ENCODE measurements at places on chromosomes 11 and 22.

DNA sequence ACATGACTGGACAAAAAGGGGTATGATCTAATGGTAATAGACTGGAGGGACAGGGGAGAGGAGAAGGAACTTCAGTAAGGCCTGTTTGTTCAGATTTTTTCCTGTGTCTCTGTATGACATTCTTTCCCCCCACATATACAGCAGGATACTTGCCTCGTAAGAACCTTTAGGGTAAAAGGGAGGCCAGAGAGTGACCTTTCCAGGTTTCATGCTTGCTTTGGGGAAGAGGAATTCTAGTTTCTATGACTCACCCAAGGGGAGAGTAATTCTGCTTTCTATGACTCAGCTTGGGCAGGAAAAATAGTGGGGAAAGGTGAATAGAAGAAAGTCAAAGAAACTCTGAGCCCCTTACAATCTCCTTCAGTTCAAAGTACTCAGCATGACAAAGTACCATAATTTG is 457.0 kb downstream of the DLG2 start:
- H3K36me3 ChIP-seq, result no peaks in the 10 kb centered on the region
- H3K27ac ChIP-seq, result no peak overlapping the region
- H3K4me1 ChIP-seq, result no peaks in the 10 kb centered on the region
- no peak overlapping the region for H3K4me3 ChIP-seq
- no peaks in the 10 kb centered on the region for H3K27me3 ChIP-seq

- no peak for DNase-seq
- H3K27ac ChIP-seq, result no peak overlapping the region
- no peaks in the 10 kb centered on the region for H3K27me3 ChIP-seq
- no peak overlapping the region for H3K4me3 ChIP-seq
- H3K4me1 ChIP-seq, result no peaks in the 10 kb centered on the region
- no peaks in the 10 kb centered on the region for H3K36me3 ChIP-seq
Observed at GRCh38 chr11:13105237-13105844, 96.2 kb downstream of the RASSF10 start.

DNA sequence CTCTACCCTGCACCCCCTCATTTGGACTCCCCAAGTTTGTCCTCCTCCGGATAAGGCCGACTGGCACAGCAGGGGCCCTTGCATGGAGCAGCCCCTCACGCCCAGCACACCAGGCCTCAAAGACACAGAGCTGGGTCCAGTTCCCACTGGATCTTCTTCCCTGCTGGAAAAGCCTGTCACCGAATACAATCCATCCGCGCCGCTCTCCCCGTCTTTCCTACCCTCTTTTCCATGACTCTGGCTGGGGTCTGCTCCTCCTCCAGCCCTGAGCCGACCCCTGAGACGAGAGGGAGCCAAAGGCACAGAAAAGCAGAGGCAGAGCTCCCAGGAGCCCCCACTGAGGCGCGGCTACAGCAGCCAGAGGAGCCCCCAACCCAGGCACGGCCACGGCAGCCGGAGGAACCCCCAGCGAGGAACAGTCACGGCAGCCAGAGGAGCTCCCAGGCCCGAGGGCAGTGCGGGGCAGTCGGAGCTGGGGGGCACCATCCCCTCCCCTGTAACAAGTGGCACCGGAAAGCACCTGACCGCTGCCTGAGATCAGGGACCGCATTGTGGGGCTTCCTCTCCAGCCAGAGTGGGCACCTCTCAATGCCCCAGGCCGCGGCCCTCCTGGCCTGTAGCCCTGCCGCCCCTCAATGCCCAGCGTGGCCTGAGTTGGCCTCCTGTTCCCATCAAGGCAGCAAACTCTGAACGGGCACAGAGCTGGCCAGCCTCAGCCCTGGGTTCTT is 12.0 kb downstream of the ALG12 start:
- no peaks in the 10 kb centered on the region for H3K27me3 ChIP-seq
- H3K4me1 ChIP-seq, result no peaks in the 10 kb centered on the region
- H3K36me3 ChIP-seq, result peaks cover 34% of the 10 kb centered on the region
- H3K4me3 ChIP-seq, result no peak overlapping the region

- H3K4me3 ChIP-seq, result no peak overlapping the region
- DNase-seq, result no peak
- H3K4me1 ChIP-seq, result no peaks in the 10 kb centered on the region
- H3K36me3 ChIP-seq, result no peaks in the 10 kb centered on the region
- H3K27me3 ChIP-seq, result no peaks in the 10 kb centered on the region
Observed at GRCh38 chr11:47136327-47136726, 40.4 kb downstream of the ARFGAP2 start.

DNA sequence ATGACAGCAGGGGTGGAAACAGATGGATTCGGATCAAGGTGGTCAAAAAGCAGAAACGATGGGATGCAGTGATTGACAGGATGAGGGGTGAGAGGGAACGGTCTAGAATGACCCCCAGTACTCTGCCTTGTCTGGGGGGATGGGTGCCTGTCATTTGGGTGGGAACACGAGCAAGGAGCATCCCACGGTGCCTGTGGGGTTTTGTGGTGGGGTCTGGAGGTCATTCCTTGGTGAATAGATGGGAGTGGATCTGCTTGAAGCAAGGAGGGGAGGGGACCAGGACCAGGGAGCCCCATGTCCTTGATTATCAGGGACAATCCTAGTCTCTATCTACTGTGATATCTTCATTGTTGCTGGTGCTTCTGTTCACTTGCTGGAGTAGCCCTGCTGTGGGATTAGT is 8.1 kb upstream of the CERK start:
- H3K27ac ChIP-seq, result no peak overlapping the region
- H3K4me1 ChIP-seq, result peaks cover 35% of the 10 kb centered on the region
- no peaks in the 10 kb centered on the region for H3K27me3 ChIP-seq
- no peaks in the 10 kb centered on the region for H3K36me3 ChIP-seq
- no peak overlapping the region for H3K4me3 ChIP-seq

DNA sequence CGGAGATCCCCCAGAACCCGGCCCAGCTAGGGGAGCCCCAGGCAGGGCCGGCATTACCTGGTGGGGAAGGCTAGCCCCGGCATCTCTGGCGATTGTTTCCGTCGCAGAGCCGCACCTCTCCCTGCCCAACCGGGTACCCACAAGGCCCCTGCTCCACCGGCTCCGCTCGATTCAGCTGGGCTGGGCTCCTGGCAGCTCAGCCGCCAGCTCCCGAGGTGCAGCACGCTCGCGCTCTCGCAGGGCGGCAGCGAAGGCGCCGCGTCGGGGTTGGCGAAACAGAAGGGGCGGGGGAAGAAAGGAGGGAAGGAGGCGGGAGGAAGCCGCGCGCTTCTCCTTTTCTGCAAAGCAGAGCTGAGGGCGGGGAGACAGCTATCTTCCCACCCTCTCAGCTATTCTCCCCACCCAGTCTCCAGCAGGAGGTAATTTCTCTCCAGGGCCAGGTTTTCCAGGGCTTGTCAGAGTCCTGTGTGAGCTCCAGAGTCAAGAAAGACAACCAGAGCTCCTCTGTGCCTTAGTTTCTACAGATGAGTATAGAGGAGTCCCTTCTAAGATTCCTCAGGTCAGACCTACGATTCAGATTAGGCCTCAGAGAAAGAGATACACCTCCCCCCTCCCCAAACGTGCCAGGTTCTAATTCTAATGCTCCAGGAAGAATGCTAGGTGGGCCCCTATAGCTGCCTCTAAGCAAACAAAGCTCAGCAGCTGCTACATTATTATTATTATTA is 62.0 kb downstream of the PAK1 start:
- no peaks in the 10 kb centered on the region for H3K36me3 ChIP-seq
- peaks cover 19% of the 10 kb centered on the region for H3K4me1 ChIP-seq
- peak overlapping the region; percentile 48 for H3K27ac ChIP-seq
- peak; percentile 73 for DNase-seq
- no peaks in the 10 kb centered on the region for H3K27me3 ChIP-seq
- peak overlapping the region; percentile 30 for H3K4me3 ChIP-seq

GRCh38 chr22:38570779-38571364 is 889 bp upstream of the DMC1 start:
- DNase-seq, result peak; percentile 33
- no peaks in the 10 kb centered on the region for H3K27me3 ChIP-seq
- H3K27ac ChIP-seq, result peak overlapping the region; percentile 76
- peaks cover 17% of the 10 kb centered on the region for H3K4me1 ChIP-seq

- H3K4me3 ChIP-seq, result peak overlapping the region; percentile 46
- no peaks in the 10 kb centered on the region for H3K36me3 ChIP-seq
- peaks cover 20% of the 10 kb centered on the region for H3K4me1 ChIP-seq
- H3K27me3 ChIP-seq, result peaks cover 23% of the 10 kb centered on the region
- H3K27ac ChIP-seq, result no peak overlapping the region
Observed at GRCh38 chr11:10931761-10932670, 74.2 kb upstream of the ZBED5 start.

DNA sequence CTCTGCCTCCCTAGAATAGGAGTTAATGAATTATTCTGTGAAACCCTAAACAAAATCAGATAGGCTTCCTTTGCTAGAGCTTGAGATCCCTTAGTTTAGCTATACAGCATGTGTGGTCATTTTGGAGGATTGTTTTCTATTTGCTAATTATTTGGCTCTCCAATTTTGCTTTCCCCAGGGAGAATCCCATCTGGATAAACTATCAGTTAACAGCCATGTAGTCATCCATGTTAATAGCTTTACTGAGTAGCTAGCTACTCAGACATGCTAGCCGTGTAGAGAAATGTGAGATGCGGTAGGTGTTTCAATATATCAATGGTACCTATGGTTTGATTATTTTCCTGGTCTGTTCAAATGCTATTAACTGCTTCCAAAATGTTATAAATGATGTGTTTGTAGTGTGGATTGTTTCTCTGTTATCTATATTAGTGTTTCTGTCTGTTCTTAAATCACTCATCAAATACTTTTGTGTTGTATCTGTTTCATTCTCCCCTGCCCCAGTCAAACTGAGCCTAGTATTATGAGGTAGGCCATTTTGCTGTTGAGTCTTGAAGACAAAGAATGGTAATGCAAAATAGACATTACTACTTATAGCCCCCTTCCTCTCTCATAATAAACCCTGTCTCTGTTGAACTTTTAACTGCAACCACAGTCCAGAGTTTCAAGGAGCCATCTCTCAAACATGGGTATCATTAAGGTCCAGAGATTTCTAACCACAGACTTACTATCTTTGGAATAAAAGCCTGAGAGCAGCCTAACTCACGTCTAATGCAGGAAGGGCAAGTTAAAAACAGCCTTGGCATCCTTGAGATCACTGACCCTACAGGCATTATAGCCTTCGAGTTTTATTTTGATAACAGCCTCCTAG is 56.1 kb upstream of the GRAMD1B start:
- no peaks in the 10 kb centered on the region for H3K4me1 ChIP-seq
- no peak for DNase-seq
- no peak overlapping the region for H3K4me3 ChIP-seq
- H3K27ac ChIP-seq, result no peak overlapping the region
- H3K36me3 ChIP-seq, result no peaks in the 10 kb centered on the region

GRCh38 chr22:23749841-23750301 is 1.0 kb downstream of the ZNF70 start:
- H3K36me3 ChIP-seq, result no peaks in the 10 kb centered on the region
- H3K4me3 ChIP-seq, result no peak overlapping the region
- peaks cover 13% of the 10 kb centered on the region for H3K4me1 ChIP-seq
- DNase-seq, result no peak

DNA sequence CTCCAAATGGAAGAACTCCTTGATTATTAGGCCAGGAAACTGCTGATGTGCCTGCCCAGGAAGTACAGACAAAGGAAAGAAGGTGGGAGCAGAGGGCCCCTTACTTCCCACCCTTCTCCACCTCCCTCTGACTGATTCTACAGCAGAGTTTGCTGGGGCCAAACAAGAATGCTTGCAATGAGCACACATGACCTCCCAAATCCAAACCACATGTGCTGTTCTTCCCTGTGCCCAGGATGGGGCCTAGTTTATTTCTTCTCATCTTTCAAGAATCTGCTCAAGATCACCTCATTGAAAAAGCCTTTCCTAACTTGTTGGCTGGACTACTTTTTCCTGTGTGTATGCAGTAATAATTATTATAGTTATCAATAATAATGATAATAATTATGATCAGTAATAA is 286.1 kb downstream of the RAB38 start:
- H3K27ac ChIP-seq, result no peak overlapping the region
- no peaks in the 10 kb centered on the region for H3K27me3 ChIP-seq
- no peaks in the 10 kb centered on the region for H3K36me3 ChIP-seq
- H3K4me1 ChIP-seq, result no peaks in the 10 kb centered on the region
